ENCODE measurements at places on chromosomes 7 and 10.

GRCh38 chr10:52864201-52865106 is 91.9 kb upstream of the MBL2 start:
- no peak for DNase-seq

- no peak for DNase-seq
Measured at GRCh38 chr10:94292434-94293090, 70.2 kb downstream of the NOC3L start.

- no peak for DNase-seq
Measured at GRCh38 chr7:146862415-146862814, 745.8 kb downstream of the CNTNAP2 start.

DNA sequence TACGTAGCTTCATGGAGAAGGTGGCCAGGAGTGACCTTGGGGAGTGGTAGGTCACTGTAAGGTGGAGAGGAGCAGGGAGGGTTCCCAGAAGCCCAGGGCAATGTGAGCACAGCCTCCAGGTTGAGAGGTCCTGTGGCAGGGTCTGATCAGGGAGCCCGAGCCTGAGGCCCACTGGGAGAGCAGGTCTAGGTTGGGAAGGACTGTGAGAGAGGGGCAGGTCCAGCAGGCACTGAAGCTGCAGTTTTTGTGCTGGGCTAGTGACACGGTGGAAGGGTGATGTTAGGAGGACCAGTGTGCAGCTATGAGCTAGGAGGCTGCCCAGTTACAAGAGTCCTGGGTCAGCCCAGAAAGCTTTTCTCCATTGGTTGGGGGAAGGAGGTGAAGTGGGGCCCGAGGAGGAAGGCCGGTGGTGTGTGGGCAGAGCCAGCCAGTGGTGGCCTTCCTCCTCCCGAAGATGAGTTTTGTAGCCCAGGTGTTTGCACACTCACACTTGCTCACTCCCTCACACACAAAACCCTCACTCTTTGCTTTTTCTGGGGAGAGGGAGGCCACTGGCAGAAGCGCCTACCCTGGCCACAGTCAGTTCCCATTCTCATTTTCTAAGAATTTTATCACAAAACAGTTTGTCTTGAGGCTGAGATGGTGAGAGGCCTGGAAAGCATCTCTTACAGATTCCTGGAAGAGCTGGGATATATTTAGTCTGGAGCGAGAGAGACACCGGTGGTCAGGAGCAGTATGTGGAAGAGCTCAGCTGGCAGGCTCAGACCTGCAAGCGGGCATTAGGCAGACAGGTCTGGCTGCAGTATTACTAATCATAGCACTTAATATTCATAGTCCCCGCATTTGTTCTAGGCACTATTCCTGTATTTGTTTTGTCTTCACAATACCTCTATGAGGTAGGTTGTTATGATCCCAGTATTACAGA is 57.1 kb downstream of the ZNF467 start:
- peak; percentile 20 for DNase-seq

DNA sequence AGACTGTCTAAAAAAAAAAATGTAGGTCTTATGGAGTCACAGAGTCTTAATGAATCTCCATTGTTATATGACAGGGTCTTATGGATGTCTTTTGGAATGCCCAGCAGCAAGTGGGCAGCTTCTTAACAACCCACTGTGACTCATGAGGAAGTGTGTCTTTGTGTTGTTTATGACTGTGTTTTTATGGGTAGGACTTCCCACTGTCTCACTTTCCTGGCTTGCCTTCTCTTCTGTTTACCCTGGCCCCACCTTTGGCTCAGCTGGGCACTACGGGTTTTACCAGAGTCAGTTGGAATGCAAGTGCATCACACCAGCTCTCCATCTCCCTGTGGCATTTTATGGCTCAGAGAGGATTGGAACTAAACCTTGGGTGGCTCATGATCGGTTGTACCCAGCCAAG is 580.5 kb downstream of the AUTS2 start:
- DNase-seq = no peak

- no peak for DNase-seq
Measured at GRCh38 chr10:19853831-19854230, 37.6 kb downstream of the PLXDC2 start.

- no peak for DNase-seq
Measured at GRCh38 chr7:13745530-13745929, 243.9 kb downstream of the ETV1 start.

DNA sequence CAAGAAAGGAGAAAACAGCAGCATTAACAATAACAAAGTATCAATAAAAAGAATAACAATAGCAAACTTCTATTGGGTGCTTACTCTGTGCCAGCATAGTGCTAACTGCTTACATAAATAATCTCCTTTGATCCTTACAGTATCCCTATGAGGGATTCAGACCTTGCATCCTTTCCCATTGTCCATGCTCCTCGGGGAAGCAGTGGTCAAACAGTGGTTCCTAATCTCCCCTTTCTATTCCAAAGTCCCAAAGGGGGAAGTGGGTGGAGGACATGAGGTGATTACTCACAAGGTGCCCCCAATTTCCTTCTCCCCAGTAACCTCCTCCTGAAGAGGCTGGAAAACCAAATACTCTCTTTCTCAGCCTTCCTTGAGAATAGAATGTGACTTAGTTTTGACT is 22.0 kb upstream of the MSMB start:
- DNase-seq = no peak

GRCh38 chr10:61822781-61823230 is 78.7 kb upstream of the ARID5B start:
- DNase-seq = no peak

- no peak for DNase-seq
Measured at GRCh38 chr10:104104418-104104817, 17.6 kb upstream of the SFR1 start.

DNA sequence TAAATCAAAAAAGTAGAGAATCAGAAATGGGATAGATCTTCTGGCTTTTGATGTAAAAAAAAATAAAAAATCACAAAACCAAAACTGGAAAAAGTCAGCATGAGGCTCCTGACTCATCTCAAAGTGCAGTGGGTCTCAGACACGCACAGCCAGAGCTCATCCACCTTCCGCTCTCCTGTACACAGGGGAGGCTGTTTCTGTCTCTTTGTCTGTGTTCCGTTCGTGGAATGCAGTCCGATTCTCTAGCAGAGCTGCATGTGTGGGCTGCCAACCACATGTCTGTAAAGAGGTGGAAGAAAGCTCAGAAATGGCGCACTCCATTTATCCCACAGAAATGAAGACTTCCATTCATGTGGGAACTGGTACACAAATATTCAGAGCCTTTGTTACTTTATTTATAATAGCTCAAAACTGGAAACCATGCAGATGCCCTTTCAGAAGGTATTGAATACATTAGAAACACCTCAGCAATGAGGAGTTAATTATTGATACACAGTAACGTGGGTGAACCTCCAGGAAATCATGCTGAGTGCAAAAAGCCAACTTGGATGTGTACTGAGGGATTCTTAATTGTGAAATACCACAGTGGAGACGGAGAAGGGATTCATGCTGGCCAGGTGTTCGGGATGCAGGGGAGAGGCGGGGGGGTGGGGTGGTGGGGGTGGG is 123.3 kb downstream of the TRRAP start:
- DNase-seq = no peak

DNA sequence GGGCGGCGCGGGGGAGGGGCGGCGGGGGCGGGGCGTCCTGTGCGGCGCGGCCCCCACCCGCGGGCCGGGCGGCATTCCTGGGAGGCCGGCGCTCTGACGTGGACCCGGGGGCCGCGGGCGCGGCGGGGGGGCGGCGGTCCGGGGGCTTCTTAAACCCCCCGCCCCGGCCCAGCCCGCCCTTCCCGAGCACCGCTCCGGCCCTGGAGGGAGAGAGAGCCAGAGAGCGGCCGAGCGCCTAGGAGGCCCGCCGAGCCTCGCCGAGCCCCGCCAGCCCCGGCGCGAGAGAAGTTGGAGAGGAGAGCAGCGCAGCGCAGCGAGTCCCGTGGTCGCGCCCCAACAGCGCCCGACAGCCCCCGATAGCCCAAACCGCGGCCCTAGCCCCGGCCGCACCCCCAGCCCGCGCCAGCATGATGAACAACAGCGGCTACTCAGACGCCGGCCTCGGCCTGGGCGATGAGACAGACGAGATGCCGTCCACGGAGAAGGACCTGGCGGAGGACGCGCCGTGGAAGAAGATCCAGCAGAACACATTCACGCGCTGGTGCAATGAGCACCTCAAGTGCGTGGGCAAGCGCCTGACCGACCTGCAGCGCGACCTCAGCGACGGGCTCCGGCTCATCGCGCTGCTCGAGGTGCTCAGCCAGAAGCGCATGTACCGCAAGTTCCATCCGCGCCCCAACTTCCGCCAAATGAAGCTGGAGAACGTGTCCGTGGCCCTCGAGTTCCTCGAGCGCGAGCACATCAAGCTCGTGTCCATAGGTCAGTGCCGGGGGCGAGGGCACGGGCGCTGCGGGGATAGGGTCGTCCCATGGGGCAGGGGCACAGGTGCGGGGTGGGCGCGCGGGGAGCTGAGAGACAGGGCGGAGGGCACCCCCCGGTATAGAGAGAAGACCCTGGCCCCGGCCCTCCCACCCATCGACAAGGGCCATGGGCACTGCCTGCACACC is at the start of gene FLNC:
Gene FLNC, plus strand, starts transcription at position 176 of the 947 bp plus-strand sequence. Its CDS starts 232 bp downstream, at position 408.
- no peak for DNase-seq

GRCh38 chr7:140585333-140585732 is 55.3 kb downstream of the DENND2A start:
- no peak for DNase-seq

DNA sequence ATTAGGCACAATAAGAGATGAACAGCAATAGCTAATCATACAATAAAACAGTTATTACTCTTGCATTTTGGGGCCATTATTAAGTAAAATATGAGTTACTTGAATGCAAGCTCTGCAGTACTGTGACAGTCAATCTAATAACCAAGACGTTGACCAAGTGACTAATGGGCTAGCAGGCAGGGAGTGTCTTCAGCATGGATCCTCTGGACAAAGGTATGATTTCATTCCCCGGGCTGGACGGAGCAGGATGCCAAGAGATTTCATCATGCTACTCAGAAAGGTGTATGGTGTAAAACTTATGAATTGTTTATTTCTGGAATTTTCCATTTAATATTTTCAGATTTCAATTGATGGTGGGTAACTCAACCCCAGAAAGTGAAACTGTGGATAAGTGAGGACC is 80.9 kb downstream of the SHH start:
- no peak for DNase-seq

DNA sequence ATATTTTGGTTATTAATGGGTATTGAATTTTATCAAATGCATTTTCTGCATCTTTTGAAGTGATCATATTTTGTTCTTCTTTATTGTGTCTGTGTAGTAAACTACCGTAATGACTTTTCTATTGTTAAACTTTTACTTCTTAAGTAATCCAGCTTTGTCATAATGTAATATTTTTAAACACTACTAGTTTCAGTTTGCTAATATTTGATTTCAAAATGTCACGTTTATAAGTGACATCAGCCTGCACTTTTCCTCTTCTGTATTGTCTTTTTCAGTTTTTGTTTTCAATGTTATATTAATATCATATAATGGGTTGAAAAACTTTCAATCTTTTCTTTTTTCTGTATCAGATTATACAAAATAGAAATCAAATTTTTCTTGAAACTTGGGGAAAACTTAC is 71.6 kb upstream of the ANKRD1 start:
- DNase-seq = no peak

DNA sequence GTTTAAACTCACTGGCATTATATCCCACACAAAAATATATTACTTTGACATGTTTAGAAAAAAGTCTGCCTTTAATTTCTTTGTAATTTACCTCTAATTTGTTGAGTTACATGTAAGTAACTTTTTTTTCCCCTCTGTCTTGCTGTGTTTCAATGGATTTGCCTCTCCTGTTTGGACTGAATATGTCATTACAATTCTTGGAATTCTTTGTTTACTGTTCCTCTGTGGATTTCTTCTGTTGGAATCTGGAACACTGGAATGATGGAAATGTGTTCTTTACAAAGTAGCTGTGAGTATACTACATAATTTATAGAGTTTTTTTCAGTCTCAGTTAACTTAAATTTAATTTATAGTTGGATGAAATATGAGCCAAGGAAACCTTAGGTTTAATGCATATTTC is 30.4 kb downstream of the SEPTIN7 start:
- no peak for DNase-seq

- DNase-seq = no peak
Measured at GRCh38 chr7:94276027-94276426, 118.7 kb upstream of the COL1A2 start.

DNA sequence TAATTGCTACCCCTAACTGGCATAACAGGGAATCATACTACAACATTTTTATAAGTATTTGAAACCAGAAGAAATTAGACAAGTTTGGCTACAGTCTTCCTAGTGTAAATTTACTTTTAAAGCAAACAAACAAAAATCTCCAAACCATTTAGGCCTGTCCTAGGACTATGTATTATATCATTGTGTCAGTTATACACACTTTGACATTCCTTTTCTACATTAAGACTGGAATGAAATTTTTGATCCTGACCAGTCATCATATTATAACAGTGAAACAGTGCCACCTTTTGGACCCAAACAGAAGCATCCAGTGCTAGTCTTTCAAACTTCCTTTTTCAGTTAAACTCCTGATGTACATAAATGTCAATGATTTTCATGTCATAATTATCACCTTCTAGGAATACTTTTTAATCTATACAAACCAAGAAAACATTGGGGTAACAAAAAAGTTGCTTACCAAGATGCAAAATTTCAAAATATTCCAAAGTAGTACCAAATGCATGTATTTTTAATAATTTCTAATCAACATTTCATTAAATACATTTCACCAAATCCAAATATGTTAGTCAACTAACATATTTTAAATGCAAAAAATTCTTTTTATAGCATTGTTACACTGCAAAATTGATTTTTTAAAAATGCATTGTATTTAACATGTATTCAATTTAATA is 75.7 kb downstream of the IMMP2L start:
- DNase-seq = peak; percentile 49

GRCh38 chr10:2968401-2969058 is 98.8 kb upstream of the PFKP start:
- DNase-seq = no peak

DNA sequence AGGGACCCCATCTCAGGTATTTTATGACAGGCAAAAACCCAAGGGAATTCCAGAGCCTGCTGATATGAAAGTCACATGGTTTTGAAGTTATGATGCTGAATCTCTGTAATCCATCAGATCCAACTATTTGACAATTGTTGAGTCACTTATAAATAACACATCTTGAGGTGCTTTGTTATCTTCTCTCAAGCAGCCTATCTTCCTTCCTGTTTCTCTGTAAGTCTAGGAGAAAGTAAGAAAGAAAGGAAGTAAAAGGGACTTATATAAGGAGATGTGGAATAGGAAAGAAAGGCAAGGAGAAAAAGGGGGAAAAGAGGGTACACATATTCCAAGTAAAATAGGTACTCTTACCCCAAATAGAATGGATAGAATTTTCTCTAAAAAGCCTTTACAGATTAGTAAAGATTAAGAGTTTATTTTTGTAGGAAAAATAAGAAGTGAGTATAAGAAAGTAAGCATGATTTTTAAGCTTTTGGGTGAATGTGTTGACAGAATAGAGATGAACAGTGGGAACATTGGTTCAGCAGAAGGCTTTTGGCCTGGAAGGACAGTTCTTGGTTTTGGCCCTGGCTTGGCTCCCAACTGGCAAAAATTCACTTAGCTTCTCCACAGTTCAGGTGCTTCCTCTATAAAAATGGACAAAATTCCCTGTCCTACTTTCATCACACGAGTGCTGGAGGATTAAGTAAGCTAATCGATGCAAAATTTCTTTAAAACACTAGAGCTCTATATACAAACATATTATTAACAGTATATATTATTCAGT is 39.6 kb upstream of the ANK3 start:
- DNase-seq = no peak

Data from SW 1271 (cell line).